GM23248 (cell line): ENCODE measurements at places on chromosomes 4 and X.

- DNase-seq = no peak
Observed at GRCh38 chrX:13014111-13015096, 30.0 kb downstream of the FAM9C start.

DNA sequence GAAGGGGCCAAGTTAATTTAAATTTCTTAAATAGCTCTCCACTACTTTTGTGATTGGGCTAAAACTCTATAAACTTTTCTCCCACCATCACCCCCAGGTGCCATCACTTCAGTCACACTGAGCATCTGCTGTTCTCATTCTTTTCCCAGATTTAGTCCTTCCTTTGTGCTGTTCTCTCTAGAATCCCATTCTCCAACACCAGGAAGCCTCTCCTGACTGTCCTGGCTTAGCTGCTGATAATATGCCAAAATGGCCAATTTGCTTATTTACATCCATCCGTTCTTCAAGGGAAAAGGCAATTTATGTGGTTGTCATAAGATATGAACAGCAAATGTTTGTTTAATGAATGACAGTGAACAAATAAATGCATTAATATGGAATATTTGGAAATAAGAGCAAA, 44.1 kb downstream of the FGFBP1 start:
- peak; percentile 22 for DNase-seq

GRCh38 chrX:106626789-106627188, 15.0 kb downstream of the RADX start:
- no peak for DNase-seq

- DNase-seq = peak; percentile 41
Observed at GRCh38 chr4:183639291-183639690, 19.7 kb downstream of the RWDD4 start.

GRCh38 chr4:71338846-71339593, at the start of gene SLC4A4:
Gene SLC4A4, plus strand, starts transcription at chr4:71339020.
- DNase-seq = peak; percentile 80

GRCh38 chrX:83469551-83469950, 38.5 kb upstream of the POU3F4 start:
- peak; percentile 10 for DNase-seq
